ENCODE measurements at places on chromosomes 2 and 18.

GRCh38 chr18:44792456-44793061 lies 111.9 kb downstream of the SETBP1 start:
- no peak for DNase-seq

GRCh38 chr2:207938886-207939285 lies 86.4 kb downstream of the PLEKHM3 start:
- no peak for DNase-seq

- DNase-seq: no peak
Observed at GRCh38 chr2:25165992-25166875, 2.1 kb downstream of the POMC start.

- no peak for DNase-seq
Observed at GRCh38 chr2:205571360-205571959, 110.8 kb upstream of the NRP2 start.

DNA sequence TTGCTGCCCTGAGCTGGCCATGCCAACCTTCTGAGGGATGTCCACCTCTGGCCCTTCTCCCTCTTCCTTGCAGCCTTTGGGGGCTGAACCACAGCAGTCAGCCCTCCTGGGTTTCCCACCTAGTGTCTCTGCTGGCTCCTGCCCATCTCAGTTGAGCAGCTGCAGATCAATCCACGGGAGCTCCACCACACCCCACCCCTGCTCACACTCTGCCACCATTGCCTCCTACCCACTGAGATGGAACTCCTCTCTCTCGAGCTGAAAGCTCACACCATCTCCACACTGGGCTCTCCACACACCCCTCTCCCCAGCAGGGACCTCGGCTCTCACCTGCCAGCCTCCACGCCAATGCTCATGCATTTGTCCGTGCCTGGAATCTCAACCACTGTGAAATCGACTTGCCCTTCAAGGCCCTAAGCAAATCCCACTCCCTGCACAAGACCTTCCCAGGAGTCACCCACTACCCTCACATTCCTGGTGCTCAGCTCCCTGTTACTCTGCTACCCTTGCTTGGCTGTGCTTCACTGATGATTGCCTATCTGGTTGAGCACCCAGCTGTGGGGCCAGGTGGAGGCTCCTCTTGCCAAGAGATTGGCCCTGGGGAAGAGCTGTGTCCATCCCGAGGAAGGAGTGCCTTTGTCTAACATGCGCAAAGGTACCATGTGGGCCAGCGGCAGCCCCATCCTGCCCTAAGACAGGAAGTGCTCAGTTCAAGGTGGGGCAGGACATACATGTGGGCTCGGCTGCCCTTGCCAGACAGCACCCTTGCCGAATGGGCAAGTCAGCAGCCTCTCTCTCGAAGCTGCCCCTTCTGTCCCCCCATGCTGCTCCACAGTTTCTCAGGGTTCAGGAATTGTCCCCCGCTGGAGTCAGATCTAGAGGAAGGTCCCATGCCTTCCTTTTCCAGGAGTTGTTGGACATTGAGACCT lies 208.7 kb downstream of the CYP26B1 start:
- no peak for DNase-seq

- DNase-seq: no peak
Observed at GRCh38 chr2:135532581-135532980, 1.3 kb downstream of the R3HDM1 start.

DNA sequence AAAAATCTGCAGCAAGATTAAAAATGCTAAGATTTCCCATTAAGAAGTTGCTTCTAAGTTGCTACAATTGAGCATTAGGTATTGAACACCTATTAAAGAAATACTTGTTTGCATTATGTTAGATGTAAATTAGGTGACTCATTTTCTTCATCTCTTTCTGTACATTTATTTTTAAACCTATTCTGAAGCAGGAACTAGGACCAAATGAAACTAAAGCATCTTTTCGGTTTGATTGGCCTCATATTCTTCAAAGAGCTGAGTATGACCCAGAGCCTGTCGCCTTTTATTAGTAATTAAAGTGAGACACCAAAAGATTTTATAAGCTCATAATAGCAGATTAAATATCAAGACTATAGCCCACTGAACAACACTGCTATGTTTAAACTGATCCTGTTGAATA lies 83.4 kb upstream of the ZEB2 start:
- DNase-seq: no peak

GRCh38 chr2:165567273-165567672 lies 97.8 kb downstream of the CSRNP3 start:
- no peak for DNase-seq

GRCh38 chr2:22821458-22821857 lies 563.5 kb upstream of the KLHL29 start:
- no peak for DNase-seq

DNA sequence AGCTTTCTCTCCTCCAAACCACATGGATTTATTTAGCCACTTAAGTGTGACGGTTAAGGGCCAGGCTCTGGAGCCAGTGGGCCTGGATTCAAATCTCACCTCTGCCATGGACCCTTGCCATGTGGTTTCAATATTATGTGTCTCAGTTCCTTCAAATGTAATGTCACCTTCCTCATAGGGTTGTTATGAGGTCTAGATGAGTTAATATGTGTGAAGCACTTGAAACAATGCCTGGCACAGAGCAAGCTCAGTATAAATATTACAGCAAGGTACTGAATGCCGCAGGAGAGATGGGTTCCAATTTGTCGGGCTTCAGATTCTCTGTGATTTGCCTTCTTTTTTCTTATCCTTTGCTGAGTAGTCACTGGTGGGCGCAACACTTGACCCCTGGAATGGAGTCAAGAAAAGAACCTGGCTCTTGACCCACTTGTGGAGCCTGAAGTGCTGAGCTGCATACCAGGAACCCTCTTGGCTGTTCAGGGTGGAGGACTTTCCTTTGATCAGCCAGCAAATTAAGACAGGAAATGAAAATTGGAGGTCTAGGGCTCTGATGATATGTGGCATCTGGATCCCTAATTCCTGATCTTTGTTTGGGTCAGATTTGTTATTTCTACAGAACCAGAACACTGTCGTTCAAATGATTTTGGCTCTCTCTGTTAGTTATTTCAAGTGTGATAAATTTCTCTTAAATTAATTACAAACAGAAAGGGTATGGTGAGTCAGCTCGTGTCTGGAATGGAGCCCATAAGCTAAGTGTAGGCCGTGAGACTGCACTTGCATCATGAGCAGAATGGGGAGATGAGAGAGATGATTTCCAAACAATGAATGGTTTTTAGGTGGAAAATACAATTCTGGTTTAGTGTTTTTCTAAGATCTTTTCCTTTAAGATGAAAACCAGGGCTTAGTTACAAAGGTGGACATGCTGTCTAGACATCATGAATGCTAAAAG lies 293.0 kb downstream of the KCNS3 start:
- no peak for DNase-seq

- no peak for DNase-seq
Observed at GRCh38 chr2:180312542-180312941, 305.4 kb upstream of the CWC22 start.

- no peak for DNase-seq
Observed at GRCh38 chr2:143691121-143691520, 561.9 kb downstream of the ARHGAP15 start.

GRCh38 chr2:18435426-18436037 lies 124.9 kb downstream of the RDH14 start:
- DNase-seq: no peak

- DNase-seq: no peak
Observed at GRCh38 chr2:241627675-241628074, 9.3 kb downstream of the THAP4 start.

DNA sequence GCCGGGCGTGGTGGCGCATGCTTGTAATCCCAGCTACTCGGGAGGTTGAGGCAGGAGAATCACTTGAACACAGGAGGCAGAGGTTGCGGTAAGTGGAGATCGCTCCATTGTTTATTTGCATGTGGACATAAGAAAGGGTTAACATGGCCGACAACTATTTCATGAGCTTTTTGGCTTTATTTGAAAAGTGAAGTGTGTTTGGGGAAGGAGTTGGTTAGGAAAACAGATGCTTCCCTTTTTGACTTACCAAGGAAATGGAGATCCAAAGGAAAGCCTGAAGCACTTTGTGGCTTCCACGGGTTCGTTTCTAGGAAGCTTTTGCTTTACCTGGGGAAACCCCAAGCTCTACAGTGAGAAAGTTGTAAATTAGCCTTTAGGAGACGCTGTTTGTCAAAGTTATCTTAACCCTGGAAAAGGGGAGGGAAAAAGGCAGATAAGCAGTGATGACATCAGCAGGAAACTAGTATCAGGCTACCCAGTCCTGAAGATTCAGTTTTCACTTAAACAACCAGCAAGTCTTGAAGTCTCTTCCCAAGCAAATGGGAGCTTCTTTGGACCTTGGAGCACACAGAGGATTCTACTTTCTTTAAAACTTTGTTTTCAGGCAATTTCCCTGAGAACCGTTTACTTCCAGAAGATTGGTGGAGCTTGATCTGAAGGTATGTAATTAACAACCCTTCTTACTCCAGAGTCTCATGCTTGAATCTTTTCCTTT lies at the start of gene CASP10:
Gene CASP10, plus strand, starts transcription at position 492 of the 715 bp plus-strand sequence. CDS start 2,637 bp downstream, outside the sequence.
- DNase-seq: no peak

GRCh38 chr2:154259030-154259429 lies 387.3 kb downstream of the GALNT13 start:
- no peak for DNase-seq

GRCh38 chr2:146661473-146662096 lies 1183.2 kb upstream of the ACVR2A start:
- no peak for DNase-seq

- DNase-seq: no peak
Observed at GRCh38 chr2:72116081-72116533, 31.6 kb downstream of the CYP26B1 start.

DNA sequence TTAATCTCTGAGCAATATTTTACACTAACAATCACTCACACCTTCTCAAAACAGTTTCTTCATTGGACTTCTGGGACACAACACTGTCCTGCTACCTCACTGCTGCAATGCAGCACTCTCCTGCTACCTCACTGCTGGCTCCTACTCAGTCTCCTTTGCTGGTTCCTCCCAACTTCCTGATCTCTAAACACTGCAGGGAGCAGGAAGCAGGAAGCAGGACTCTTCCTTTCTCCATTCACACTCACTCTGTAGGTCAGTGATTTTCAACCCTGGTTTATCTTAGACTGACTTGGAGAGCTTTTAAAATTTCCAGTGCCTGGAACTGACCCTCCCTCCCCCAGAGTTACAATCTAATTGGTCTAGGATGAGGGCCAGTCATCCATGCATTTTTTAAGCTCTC lies 243.4 kb upstream of the RBBP8 start:
- DNase-seq: no peak

GRCh38 chr2:31446848-31447247 lies 32.3 kb upstream of the XDH start:
- DNase-seq: no peak

GRCh38 chr18:74351354-74351753 lies 35.7 kb downstream of the C18orf63 start:
- DNase-seq: no peak

DNA sequence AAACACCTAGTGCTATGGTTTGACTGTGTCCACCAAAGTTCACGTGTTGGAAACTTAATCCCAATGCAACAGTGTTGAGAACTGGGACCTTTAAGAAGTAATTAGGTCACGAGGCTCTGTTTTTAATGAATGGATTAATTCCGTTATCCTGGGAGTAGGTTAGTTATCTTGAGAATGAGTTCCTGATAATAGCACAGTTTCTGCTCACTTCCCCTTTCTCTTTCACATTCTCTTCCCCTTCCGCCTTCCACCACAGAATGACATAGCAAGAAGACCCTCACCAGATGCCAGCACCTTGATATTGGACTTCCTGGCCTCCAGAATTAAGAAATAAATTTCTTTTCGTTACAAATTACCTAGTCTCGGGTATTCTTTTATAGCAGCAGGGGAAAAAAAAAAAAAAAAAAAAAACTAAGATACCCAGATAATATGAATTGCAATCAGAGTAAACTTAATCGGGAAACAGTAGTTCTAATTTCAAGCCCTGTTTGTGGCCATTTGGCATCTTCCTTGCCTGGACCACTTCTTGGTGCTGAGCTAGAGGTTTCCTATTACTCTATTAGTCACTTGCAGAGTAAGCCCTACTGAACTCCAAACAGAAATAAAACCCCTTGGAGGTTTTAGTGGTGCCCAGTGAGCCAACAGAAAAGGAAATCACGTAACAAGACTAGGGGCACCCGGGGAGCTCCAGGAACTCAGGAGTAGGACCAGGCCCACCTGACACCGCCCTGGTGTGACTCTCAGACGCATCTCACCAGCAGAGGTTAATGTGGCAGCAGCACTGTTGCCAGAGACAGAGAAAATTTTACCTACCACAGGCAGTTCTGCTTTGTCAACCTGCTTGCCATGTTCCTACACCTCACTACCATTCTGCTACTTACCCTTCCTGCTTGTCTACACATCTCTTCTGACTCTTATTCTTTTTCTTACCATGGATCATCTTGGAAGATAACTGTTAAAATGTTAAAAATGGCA lies 147.6 kb upstream of the CAB39 start:
- DNase-seq: no peak

- DNase-seq: no peak
Observed at GRCh38 chr2:121791290-121791689, 35.8 kb downstream of the TSN start.

DNA sequence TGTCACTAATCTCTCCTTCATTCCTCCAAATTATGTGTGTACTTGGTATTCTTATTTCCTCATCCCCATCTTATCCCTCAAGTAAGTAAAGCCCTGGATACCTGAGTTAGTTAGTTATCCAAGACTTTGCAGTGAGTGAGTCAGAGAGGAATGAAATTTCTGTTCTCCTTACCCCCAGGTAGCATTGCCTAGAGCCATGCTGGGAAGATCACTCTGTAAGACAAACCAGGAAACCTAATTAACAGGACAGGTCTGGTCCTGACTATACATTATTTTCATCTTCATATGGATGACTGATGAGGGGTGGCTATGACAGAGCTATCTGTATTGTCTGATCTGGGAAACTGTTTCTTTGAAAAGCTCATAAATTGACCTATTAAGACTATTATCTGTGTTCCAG lies 55.0 kb upstream of the ITGA6 start:
- no peak for DNase-seq

DNA sequence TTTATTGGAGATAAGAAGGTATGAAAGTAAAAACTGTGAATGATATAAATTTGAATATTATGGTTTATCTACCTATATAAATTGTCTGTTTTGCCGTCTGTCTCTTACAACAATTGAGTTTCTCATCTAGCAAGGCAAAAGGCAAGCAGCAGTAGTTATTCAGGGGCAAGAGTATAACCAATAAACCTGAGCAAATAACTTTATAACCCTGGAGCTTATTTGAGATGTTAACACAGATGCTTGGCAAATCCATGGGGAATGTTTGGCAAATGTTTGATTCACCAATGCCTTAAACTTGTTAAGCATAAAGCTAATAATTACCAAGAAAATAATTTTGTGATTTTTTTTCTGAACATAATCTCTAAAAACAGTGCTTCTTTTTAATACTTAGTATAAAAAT lies 9.9 kb upstream of the EPHA4 start:
- no peak for DNase-seq

Measured in T-helper 17 cell (primary cell).